ENCODE measurements at places on chromosomes 5 and 9. TPM values are rescaled to one million over a fixed set of nuclear protein-coding genes. Genes with fewer than 3 reads are reported as not detected.

The CKMT2 gene
- 0.54 TPM for total RNA-seq

The CCNJL gene
- 6.6 TPM for total RNA-seq

The TTC39B gene
- total RNA-seq, result 3.0 TPM

The MLANA gene
- not detected for total RNA-seq

The ZNF79 gene
- 9.5 TPM for total RNA-seq

The IFNK gene
- total RNA-seq, result not detected

The TLX3 gene
- total RNA-seq, result not detected

The FRMPD1 gene
- under 0.01 TPM for total RNA-seq

The CDH12 gene
- not detected for total RNA-seq

The IL5 gene
- not detected for total RNA-seq

The PCDHGB1 gene
- 1.6 TPM for total RNA-seq

The PDE6A gene
- 0.11 TPM for total RNA-seq

The MCTP1 gene
- total RNA-seq, result 43.4 TPM

Measured in dermis lymphatic vessel endothelial cell (primary cell).